ENCODE measurements at places on chromosomes 7 and 10. TPM values are rescaled to one million over a fixed set of nuclear protein-coding genes. Genes with fewer than 3 reads are reported as not detected.

GRCh38 chr7:86991771-86992191, 67.7 kb downstream of the ELAPOR2 start:
- DNase-seq = no peak

GRCh38 chr10:132164761-132165278, 21.9 kb upstream of the DPYSL4 start:
- DNase-seq = no peak

- DNase-seq = no peak
These were observed 30.3 kb upstream of the LSM8 start for GRCh38 chr7:118153551-118154177.

GRCh38 chr7:117035465-117035862, 82.2 kb downstream of the ST7 start:
- DNase-seq = no peak

DNA sequence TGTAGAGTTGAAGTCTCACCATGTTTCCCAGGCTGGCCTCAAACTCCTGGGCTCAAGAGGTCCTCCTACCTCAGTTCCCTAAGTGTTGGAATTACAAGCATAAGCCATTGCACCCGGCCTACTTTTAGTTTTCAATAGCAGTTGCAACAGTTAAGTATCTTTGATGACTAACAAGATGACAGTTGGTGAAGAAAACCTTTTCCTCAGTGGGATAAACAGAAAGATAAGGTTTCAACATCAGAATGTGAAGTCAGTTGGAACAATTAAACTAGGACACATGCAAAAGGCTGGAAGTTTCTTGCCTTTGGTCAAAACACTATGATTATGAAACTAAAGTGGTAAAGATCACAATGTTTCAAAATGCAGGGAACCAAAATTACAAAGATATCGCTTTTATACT, 169.2 kb downstream of the ZNF438 start:
- no peak for DNase-seq

DNA sequence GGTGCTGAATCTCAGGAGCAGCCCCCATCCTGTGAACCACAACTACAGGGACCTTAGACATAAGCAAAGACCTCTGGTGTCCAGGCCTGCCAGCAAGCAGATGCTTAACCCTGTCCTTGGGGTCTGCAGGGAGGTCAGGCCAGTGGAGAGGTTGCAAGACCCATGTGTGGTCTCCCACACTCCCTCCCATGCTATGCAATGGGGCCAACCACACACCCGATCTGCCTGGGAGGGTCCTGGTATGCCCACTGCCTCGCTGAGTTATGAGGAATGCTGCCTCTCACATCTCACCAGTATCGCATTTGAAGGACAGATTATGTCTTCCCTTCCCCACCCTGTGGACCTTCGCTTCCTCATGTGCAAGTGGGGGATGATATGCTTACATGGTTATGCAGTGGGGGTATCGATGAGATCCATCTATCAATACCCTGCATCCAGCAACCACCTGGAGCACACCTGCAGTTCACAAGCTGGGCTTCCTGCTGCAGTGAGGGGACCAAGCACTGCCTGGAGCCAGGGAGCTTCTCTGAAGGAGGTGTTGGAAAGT, 191.6 kb downstream of the ZNF716 start:
- no peak for DNase-seq

DNA sequence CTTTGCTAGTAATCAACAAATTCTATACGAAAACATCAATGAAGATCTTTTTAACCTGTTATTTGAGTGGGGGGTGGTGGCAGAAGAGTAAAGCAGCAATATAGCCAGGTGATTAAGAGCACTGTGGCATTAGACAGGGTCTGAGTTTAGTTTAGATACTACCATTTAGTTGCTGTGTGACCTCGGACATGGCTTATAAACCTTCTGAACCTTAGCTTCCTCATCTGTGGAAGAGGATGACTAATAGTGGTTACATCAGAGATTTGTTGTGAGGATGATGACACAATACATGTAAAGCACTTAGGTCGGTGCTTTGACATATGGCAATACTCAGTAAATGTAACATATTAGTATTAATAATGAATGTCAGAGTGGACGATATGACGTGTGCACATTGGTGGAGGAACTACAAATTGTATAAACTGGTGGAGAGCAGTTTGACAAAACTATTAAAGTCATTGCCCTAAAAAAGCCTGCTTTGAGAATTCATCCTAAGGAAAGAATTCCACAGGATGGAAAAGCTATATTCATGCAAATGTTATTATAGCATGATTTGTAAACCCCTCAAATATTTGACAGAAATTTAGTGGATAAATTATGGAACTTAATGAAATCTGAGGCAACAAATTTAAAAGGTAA, 24.3 kb downstream of the SPAG6 start:
- no peak for DNase-seq

GRCh38 chr10:99280472-99280871, 44.8 kb upstream of the HPSE2 start:
- no peak for DNase-seq

DNA sequence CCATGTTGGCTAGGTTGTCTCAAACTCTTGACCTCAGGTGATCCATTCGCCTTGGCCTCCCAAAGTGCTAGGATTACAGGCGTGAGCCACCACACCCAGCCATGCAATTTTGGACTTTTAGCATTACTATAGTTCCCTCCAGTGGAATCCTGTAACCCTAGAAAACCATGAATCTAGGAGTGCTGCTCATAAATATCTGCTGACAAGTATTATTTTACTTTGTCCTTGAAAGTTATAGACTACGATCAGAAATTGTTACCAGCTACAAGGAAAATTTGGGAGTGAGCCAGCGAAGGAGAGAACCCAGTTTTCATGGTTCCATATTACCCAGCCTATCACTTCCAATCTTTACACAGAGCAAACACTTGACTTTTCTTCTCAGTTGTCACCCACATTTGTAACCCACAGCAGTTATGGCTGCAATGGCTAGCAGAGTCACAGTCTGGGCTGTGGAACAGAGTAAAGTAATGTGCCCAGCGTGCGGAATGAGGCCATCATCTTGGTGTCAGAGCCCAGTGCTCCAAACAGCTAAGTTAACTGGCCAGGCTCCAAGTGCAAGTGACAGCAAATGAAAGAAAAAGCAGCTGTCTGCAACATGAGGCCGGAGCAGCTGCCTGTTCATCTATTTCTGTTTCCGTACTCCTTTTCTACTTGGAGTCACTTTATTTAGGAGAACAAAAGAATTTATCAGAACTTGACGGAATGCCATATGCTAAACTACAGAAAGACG, 29.9 kb downstream of the ZC3HC1 start:
- DNase-seq = no peak

GRCh38 chr10:30928742-30929141, 102.9 kb downstream of the ZNF438 start:
- DNase-seq = no peak

DNA sequence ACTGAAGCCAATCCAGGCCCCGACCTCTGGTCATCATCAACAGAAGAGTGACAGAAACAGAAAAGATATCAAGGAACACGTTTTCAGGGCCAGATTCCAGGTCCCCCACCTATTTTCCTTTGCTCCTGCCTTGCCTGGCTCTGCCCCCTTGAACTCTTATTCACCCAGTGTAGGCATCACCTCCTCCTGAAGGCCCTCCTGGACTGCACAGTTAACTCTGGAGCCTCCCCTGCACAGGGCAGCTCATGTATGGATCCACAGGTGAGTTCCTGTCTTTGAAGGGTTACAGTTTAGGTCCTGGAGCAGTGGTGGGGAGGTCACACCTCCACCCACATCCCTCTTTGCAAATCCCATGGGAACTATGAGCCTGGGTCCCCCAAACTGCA, 163.3 kb upstream of the TNRC18 start:
- DNase-seq = no peak

DNA sequence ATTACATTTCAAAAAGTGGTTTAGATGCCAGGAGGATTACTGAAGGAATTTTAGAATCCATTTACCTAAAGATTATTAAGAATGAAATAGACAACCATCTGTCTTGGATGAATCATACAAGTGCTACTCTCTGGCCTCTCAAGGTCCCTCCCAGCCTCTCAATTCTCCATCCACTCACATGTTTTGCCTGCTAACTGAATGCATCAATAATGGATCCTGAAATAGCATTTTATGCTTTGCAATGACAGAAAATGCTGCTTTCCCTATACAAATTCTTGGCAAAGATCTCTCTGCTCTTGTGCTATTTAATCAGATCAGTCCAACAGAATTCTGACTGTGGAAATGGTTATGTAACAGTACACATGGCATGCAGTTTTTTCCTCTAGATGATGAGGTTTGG, 68.1 kb downstream of the HBP1 start:
- no peak for DNase-seq

Gene CRCP
- 24.0 TPM for total RNA-seq

Gene AMPH
- not detected for total RNA-seq

Gene TMEM213
- total RNA-seq = 1.1 TPM
